Sigmoid colon (tissue), 7 donors: ENCODE measurements at places on chromosomes 1 and 21. TPM values are rescaled to one million over a fixed set of nuclear protein-coding genes. Genes with fewer than 3 reads are reported as not detected.

GRCh38 chr1:15020943-15021745 is 132.4 kb upstream of the TMEM51 start:
- no peaks in the 10 kb centered on the region for H3K27me3 ChIP-seq
- H3K36me3 ChIP-seq: no peaks in the 10 kb centered on the region
- H3K4me1 ChIP-seq: no peaks in the 10 kb centered on the region
- no peak overlapping the region for H3K4me3 ChIP-seq

DNA sequence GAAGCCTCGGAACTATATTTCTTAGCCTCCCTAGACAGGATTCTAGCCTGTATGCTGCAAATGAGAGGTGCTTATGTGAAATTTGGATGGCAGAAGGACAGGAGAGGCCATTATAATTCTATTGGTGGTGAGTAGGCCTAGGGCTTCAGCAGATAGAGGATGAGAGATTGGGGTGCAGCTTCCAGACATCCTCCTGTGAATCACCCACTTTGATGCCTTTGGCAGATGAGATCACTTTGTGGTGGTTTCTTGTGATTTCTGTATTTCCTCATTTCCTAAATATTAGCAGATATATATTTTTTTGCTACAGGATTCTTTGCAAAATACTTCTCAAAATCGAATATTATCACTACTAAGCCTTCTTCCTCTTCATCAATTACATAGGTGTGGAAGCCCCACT is 37.3 kb downstream of the MFSD2A start:
- H3K36me3 ChIP-seq: no peaks in the 10 kb centered on the region
- H3K4me1 ChIP-seq: no peaks in the 10 kb centered on the region
- no peaks in the 10 kb centered on the region for H3K27me3 ChIP-seq
- no peak for DNase-seq
- no peak overlapping the region for H3K27ac ChIP-seq
- H3K4me3 ChIP-seq: no peak overlapping the region

Gene AADACL3
- not detected for total RNA-seq

- H3K27me3 ChIP-seq: peaks cover 14% of the 10 kb centered on the region
- H3K4me3 ChIP-seq: no peak overlapping the region
- H3K36me3 ChIP-seq: peaks cover 25% of the 10 kb centered on the region
- H3K4me1 ChIP-seq: no peaks in the 10 kb centered on the region
These were observed 4.4 kb upstream of the TNFRSF25 start for GRCh38 chr1:6470132-6471085.

- H3K4me3 ChIP-seq: peak within 1 kb of the TSS; percentile 88
- peak; percentile 95 for DNase-seq
- H3K27me3 ChIP-seq: no peaks in the 10 kb centered on the region
- peaks cover 22% of the 10 kb centered on the region for H3K4me1 ChIP-seq
- H3K36me3 ChIP-seq: peaks cover 35% of the 10 kb centered on the region
These were observed at the start of gene RIT1 for GRCh38 chr1:155911156-155912055. Gene RIT1, minus strand, starts transcription at chr1:155911349. Its CDS starts 588 bp downstream, at chr1:155910761.
